ENCODE measurements at places on chromosomes 1 and 21. TPM values are rescaled to one million over a fixed set of nuclear protein-coding genes. Genes with fewer than 3 reads are reported as not detected.
A peak's percentile ranks its signal among the peaks of the same experiment; 100 is the strongest.

GRCh38 chr1:220368352-220369265 lies 96.4 kb upstream of the RAB3GAP2 start:
- no peak for DNase-seq

DNA sequence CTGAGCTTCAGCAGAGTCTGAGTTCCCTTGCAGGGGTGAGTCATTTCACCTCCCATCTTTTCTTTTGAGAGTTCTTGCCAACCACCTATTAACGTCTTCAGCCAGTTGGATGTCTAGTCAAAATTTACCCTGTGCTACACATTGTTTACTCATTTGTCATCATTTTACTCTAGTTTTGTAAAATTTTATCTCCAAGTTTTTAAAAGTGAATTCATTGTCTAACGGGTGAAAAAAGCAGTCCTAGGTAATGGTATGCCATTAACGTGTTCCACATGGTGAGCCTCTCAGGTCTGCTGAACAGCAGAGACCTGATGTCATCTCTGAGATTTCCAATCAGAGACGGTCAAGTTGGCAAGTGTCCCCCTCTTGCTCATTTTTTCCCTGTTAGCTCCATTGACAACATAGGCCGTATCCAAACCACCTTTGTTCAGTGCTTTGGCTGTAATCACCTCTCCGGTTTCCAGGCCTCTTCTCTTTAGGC lies 85.4 kb downstream of the TBX15 start:
- no peak for DNase-seq

GRCh38 chr1:6834366-6834765 lies 49.1 kb downstream of the CAMTA1 start:
- no peak for DNase-seq

DNA sequence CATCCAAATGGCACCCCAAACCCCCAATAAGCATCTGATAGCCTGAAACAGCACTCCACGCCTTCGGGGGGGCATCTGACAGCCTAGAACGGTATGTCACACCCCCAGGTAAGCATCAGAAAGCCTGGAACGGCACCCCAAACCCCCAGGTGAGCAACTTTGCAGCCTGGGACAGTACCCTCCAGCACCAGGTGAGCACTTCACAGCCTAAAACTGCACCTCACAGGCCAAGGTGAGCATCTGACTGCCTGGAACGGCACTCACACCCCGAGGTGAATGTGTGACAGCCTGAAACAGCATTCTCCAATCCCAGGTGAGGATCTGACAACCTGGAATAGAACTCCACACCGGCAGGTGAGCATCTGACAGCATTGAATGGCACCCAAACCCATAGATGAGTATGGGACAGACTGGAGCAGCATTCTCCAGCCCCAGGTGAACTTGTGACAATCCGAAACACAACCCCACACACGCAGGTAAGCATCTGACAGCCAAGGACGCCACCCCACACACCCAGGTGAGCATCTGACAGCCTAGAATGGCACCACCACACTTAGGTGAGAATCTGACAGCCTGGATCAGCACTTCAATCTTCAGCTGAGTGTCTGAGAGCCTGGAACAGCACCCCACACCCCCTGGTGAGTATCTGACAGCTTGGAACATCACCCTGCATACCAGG lies 18.3 kb upstream of the MMEL1 start:
- DNase-seq = no peak

GRCh38 chr1:95889400-95889799 lies 655.4 kb downstream of the RWDD3 start:
- no peak for DNase-seq

GRCh38 chr1:20974951-20975350 lies 187.8 kb upstream of the HP1BP3 start:
- DNase-seq = no peak

The UBXN10 gene
- 0.13 TPM for total RNA-seq

DNA sequence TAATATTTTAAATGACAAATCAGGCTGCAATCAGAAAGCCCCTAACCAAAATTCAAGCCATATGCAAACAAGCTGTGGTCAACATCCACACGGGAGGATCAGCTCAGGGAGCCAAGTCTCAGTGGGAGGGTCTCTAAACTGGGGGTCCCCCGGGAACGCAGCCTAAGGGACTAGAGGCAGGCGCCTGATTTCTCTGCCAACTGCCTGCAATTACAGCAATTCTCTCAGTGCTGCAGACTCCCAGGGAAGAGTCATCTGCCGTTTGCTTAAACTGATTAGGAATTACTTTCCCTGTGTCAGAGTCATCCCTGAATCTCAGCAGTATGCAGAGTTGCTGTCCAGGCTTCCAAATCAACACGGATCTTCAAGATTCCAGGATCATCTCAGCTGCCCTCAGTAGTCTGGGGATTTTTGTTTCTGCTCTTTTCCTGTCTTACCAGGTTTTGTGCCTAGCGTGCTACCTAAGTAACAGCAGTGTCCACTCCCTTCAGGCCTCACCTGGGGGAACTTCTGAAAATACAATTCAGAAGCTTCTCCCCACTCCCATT lies 247.8 kb downstream of the RRAGC start:
- DNase-seq = no peak

- DNase-seq = no peak
These were observed 37.6 kb downstream of the PARP1 start for GRCh38 chr1:226370144-226370923.

- DNase-seq = no peak
These were observed 362.4 kb downstream of the HHAT start for GRCh38 chr1:210691039-210691610.

- no peak for DNase-seq
These were observed 32.8 kb downstream of the WNT9A start for GRCh38 chr1:227914801-227915563.

DNA sequence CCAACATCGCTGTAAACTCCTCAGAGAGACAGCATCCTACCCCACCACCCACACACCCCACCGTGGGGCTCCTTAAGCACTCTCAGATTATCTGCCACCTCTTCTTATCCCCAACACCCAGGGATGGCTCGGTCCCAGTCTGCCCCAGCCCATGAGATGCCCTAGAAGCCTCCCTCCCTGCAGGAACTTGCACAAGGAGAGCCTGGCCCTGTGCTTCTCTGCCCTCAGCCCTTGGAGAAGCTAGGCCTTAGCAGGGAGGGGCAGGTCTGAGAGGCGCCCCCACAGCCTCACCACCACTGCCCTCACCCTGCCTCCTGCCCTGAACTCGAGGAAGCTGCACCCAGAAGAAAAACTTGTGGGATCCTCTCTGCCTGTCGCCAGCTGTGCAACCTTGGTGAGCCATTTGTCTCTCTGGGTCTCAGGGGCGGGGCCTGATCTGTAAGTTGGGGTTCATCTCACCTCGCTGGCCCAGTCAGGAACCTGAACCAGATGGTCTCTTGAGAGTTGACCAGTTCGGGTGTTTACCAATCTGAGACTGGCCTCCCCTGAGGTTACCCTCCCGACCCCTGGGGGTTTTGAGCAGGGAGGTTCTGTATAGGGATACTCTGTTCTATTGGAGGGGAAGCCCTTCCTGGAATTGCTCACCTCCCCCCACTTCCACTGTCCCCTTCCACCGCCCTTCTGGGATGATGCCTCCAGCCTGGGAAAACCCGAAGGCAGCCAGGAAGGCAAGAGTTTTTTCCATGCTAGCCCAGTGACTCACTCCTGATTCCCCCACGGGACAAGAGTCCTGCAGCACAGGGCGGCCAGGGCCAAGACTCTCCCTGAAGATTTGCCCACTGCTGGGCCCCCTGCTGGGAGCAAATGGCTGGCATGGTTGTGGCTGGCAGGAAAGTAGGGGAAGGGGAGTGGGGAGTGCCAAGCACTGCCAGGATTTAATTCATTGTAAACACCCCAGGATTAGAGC lies at the start of gene S100A3:
Gene S100A3, minus strand, starts transcription at position 537 of the 967 bp plus-strand sequence. CDS start 773 bp downstream, outside the sequence.
- no peak for DNase-seq

DNA sequence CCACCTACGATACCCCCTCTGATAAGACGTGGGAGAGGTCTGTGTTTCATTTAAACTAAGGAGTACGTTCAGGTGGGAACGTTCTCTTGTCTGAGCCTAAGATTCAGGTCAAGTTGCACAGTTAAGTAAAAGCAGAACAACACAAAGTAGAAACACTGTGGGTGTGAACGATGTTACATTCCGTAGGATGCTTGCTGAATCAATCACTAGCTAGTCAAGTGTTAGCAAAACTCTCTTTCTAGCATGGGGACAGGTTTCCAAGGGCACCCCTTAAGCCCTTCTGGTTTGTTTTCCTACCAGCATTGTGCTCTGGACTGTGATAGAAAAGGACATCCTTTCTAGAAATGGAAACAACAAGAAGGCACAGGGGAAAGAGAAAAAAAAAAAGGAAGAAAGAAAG lies 13.3 kb downstream of the C1orf162 start:
- no peak for DNase-seq

GRCh38 chr1:217857061-217857460 lies 225.9 kb downstream of the SPATA17 start:
- no peak for DNase-seq

- no peak for DNase-seq
These were observed 16.9 kb downstream of the CRB1 start for GRCh38 chr1:197284966-197285365.

GRCh38 chr21:29697555-29698193 lies 242.1 kb downstream of the GRIK1 start:
- no peak for DNase-seq

GRCh38 chr1:226983247-226983991 lies 43.3 kb downstream of the COQ8A start:
- no peak for DNase-seq

The IFNLR1 gene
- total RNA-seq = 3.1 TPM

DNA sequence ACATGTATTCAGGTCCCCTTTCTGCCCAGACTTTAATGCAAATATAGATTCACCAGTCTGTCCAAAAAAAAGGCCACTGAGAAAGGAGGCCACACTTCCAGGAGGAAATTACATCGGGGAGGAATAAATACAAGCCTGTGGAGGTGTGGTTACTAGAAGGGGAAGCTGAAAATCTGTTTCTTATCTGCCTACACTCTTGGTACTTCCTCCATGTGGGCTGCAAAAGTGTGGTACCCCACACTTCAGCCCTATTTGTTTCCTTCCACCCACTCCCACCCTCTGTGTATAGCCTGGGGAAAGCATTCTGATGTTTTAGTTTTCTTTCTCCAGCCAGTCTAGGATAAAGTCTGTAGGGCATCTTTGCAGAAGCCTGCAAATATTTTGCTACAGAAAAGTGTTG lies 38.4 kb downstream of the UTP25 start:
- DNase-seq = no peak

The LCK gene
- total RNA-seq = 1.1 TPM

- DNase-seq = no peak
These were observed 79.2 kb upstream of the RALGPS2 start for GRCh38 chr1:178645808-178646200.

DNA sequence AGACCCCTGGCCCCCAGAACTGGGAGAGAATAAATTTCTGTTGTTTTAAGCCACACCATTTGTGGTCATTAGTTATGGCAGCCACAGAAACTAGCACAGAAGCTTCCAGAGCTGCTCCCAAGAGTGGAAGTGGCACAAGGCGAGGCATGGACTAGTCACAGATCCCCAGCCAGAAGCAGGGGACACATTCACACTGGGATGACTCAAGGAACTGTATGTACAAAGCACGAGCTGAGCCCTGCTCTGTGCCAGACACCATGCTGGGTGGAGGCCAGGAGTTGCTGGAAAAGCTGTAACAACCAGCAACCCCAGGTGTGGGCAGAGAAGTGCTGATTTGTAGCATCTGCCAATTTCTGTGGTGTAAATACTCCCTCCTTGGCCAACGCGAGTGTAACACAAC lies 55.6 kb downstream of the TCP10L start:
- no peak for DNase-seq

The VSIG8 gene
- total RNA-seq = not detected

GRCh38 chr1:178501705-178502329 lies 5.1 kb upstream of the CLEC20A start:
- DNase-seq = peak; percentile 86

The ADAM30 gene
- total RNA-seq = not detected

DNA sequence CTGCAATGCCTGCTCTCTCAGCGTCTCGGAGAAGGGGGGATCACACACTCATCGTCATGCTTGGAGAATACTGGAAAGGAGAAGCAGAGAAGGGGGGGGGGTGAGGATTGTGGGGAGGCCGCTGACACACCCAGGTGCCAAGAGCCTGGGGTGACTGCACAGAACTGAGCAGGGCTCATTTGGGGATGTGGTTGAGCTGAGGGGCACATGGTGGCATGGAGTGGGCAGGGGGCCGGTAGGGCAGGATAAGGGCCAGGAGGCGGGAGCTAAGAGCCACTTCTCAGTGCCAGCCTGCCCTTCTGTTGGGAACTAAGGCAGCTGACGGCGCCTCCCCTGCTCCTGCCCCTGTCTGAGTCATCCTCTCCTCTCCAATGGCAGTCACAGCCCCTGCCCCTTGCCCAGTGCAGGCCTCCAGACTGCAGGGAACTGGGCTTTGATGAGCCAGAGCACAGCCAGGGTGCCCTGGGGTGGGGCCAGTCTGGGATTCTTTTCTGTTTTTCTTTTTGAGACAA lies 27.2 kb downstream of the MRPL37 start:
- no peak for DNase-seq

GRCh38 chr1:110627764-110628163 lies 21.6 kb upstream of the KCNA2 start:
- DNase-seq = no peak

DNA sequence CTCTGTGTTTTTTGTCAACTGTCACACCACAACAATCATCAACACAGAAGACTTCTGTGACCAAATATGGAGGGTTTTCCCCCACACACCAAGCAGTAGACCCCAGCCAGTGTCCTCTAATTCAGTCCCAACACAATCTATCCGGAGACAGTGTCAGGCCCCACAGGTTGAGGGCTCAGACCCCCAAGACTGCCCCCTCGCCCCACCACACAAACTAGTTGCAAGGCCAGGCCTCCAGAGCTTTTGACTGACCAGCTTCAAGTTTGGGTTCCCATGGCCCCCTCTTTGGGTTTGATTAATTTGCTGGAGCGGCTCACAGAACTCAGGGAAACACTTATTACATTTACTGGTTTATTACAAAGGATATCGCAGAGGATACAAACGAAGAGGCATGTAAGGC lies 37.2 kb downstream of the NEK2 start:
- DNase-seq = no peak

GRCh38 chr1:167955915-167956314 lies 19.0 kb upstream of the MPC2 start:
- no peak for DNase-seq

DNA sequence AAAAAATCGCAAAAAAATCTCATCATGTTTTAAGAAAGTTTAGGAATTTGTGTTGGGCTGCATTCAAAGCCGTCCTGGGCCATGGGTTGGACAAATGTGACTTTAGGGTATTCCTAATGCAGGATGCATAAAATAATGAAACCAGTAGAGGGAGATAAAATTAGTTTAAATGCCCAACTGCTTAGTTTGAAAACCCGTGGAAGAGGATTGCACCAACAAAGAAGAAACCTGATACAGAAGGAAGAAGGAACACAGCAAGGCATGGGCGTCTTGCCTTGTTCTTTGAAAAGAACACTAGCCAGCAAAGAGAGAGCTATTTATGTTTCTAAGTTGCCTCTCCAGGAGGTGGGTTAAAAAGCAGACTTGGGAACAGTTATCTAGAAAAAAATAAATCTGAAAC lies 37.9 kb downstream of the WDR3 start:
- no peak for DNase-seq
